ENCODE measurements at places on chromosomes 5 and 9.

- DNase-seq: no peak
Observed at GRCh38 chr5:149237662-149238061, 34.0 kb upstream of the AFAP1L1 start.

GRCh38 chr9:22790329-22790728, 343.7 kb downstream of the DMRTA1 start:
- DNase-seq: no peak

GRCh38 chr9:79353856-79354520, 217.8 kb upstream of the TLE4 start:
- no peak for DNase-seq

GRCh38 chr9:32627394-32627954, 8.0 kb downstream of the TAF1L start:
- DNase-seq: no peak

DNA sequence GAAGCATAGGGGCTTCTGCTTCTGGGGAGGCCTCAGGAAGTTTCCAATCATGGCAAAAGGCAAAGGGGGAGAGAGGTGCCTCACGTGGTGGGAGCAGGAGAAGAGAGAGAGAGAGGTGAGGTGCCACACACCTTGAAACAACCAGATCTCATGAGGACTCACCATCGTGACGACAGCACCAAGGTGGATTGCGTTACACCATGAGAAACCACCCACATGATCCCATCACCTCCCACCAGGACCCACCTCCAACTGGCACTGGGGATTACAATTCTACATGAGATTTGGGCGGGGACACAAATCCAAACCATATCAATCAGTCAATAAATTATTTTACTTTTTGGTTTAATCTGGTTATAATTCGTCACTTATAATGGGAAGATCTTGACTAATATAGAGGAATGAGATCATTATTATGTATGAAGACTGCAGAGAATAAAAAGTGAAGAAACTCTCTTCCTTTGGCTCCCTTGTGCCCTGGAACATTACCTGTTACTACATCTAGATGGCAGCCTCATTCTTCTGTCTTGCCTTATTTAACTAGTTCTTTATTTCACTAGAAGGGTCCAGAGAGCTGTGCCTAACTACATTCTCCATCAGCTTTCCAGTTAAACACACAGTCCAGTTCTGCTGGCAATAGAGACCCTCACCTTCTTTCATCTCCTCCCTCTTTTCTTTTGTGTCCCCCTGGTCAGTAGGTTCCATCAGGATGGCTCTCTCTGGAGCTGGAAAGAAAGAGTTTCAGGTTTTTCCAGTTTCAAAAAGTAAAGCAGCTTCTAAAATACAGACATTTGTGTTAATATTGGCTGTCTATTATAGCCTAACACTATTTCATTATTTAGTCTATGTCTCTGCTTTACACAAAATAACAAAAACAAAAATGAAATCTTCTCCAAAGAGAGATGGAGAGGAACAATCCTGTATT, 21.7 kb upstream of the SPINK7 start:
- no peak for DNase-seq

DNA sequence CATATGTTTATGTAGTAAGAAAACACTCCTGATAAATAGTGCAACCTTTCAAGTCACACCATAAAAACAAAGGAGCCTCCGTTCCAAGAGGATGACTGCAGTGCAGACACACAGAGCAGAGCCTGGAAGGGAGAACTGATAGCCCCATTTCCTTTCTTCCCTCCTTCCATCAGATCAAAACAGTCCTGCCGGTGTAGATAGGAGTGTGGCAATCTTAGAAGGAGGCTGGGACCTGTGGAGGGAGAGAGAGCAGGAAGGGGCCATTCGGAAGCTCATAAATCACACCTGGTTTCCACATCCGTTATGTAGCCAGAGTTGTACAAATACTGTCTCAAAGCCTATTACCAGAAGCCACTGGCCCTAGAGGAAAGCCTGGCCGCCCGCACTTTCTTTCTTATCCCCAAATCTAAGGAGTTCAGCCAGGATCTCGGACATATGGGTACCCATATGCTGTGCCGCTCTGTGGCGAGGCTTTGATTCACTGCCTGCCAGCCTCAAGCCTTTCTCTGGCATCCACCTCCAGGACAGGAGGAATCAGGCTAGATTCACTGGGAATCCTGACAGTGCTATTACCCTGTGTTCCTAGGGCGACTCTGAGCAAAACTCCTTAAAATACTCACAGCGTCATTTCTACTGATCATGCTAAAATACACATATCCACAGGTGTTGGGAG, 26.9 kb downstream of the DAP start:
- no peak for DNase-seq

DNA sequence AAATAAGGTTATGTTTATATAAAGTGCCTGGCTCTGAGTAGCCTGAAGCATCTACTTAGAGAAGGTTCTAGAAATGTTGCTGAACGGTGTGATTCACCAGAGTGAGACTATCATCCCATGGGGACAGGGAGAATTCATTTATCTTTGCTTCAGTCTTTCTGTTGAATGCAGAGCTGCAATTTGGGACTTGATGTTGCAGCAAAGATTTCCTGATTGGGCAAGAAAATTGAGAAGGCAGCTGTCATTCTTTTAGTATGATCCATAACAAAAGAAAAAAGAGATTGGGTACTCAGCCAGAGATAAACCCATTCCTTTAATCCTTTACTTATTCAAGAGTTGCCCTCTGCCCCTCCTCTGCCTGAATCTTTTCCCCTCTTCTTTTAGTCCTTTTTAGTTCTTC, 456.3 kb upstream of the WWC1 start:
- DNase-seq: no peak

DNA sequence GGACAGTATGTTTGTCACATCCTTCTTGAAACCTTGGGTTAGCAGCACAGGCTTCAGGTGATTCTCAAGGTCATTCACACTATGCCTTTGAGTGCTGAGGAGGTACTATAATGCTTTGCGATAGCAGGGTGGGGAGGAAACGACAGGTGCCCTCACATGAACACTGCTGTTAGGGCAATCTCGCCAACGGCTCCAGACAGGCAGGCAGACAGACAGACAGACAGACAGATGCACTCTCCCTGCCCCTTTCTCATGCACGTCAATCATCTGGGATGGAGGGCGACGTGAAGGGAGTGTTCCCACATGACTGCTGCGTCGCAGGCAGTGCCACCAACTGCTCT, 82.9 kb downstream of the RAPGEF1 start:
- no peak for DNase-seq

DNA sequence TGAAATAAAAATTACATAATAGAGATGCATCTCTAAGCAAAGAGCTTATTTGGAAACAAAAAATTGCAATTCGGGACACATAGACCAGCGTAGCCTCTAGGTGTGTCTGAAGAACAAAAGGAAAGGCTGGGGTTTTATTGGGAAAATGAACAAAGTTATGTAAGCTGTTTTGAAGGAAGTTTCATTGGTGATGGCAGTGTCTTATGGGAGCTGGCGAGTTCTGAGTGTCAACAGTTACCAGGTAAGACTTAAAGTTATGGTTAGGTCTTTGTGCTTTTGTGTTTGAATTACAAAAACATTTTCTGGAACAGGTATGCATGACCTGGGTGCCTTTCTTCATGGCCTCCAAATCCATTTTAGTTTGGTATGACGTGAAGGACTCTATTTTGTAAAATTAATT, 48.9 kb downstream of the SLC27A6 start:
- no peak for DNase-seq
